Activated B cell treated with CpG ODN at 0.5 μM for 24 hours (primary cell): ENCODE measurements at places on chromosomes 7 and 10. TPM values are rescaled to one million over a fixed set of nuclear protein-coding genes. Genes with fewer than 3 reads are reported as not detected.

- no peak overlapping the region for H3K27ac ChIP-seq
- no peaks in the 10 kb centered on the region for H3K36me3 ChIP-seq
- DNase-seq = no peak
- no peak overlapping the region for H3K4me3 ChIP-seq
- peaks cover 8% of the 10 kb centered on the region for H3K27me3 ChIP-seq
These were observed 49.8 kb upstream of the FGFR2 start for GRCh38 chr10:121648059-121648458.

DNA sequence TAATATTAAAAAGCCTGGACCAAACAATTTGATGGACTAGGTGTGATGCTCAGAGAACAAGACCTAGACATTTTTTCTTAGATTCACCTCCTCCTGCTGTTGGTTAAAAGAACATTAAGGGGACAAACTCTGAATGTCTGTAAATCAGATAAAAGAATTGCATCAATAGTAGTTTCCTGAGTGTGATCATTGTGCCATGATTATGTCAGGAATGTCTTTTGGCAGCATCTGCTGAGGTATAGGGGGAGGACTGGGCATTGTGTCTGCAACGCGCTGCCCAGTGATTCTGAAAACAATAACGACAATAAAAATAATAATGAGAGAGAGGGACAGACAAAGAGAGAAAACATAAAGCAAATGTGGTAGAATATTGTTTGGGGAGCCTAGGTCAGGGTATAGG, 6.9 kb downstream of the C7orf57 start:
- no peak for DNase-seq
- H3K27ac ChIP-seq = no peak overlapping the region
- H3K36me3 ChIP-seq = no peaks in the 10 kb centered on the region
- H3K27me3 ChIP-seq = peaks cover 2% of the 10 kb centered on the region

- H3K4me3 ChIP-seq = no peak overlapping the region
- H3K4me1 ChIP-seq = peaks cover 21% of the 10 kb centered on the region
- peaks cover 9% of the 10 kb centered on the region for H3K36me3 ChIP-seq
- H3K27ac ChIP-seq = no peak overlapping the region
- no peak for DNase-seq
These were observed 98.0 kb downstream of the KAT6B start for GRCh38 chr10:74924251-74924963.

DNA sequence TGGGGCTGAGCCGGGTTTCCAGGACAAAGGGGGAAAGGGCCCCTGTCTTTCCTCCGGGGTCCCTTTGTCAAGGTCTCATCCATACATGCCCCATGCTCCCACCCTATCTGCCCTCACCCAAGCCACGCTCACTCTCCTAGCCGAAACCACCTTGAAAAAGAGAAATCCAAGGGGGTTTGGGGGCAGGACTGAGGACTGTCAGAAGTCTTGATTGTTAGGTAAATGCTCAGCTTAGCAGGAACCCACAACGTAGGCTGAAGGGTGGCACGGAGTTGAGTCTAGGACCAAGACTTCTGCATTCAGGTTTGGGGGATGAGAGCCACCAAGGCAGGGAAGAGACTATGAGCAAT, 719 bp upstream of the PGAM2 start:
- H3K27me3 ChIP-seq = no peaks in the 10 kb centered on the region
- H3K4me1 ChIP-seq = peaks cover 66% of the 10 kb centered on the region
- H3K36me3 ChIP-seq = peaks cover 24% of the 10 kb centered on the region
- peak overlapping the region; percentile 72 for H3K27ac ChIP-seq
- DNase-seq = no peak

Gene CPA5
- not detected in 2 replicates for total RNA-seq

DNA sequence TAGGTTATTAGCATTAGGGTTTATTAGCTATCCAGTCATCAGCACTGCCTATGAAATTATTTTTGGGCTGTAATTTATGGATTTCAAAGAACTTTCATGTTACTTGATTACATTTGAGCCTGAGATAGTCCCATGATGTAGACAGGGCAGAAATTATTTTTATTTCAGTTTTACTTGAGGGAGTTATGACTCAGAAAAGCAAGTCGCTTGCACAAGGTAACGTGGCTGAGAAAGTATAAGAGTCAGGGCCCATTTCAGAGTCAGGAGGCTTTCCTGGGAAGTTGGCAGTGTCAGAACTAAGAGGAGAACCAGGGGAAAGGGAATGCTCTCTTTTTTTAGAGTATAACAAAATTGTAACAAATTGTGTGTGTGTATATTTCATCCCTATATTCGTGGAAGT, 16.5 kb downstream of the GATA3 start:
- no peak for DNase-seq
- H3K27ac ChIP-seq = no peak overlapping the region
- no peak overlapping the region for H3K4me3 ChIP-seq
- no peaks in the 10 kb centered on the region for H3K4me1 ChIP-seq
- no peaks in the 10 kb centered on the region for H3K36me3 ChIP-seq

Gene CFAP58
- total RNA-seq = not detected in 2 replicates

Gene PDCD11
- 65.4 and 66.0 TPM in 2 replicates for total RNA-seq
